ENCODE measurements at places on chromosomes 6 and 20.
A peak's percentile ranks its signal among the peaks of the same experiment; 100 is the strongest.

DNA sequence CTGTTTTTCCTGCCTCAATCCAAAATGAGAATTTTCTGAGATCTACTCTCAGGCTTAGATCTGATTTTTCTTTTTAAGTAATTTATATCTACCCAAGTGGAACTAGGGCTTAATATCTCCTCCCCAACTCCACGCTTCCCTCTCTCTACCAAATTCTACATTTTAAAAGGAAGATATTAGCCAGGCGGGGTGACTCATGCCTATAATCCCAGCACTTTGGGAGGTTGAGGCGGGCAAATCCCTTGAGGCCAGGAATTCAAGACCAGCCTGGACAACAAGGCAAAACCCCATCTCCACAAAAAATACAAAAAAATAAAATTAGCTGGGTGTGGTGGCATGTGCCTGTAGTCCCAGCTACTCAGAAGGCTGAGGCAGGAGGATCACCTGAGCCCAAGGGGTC is 61.0 kb downstream of the MTFR2 start:
- DNase-seq, result no peak

GRCh38 chr20:51725584-51726176 is 42.5 kb downstream of the ATP9A start:
- no peak for DNase-seq

- DNase-seq, result no peak
Observed at GRCh38 chr6:11212664-11213063, 19.8 kb downstream of the NEDD9 start.

- no peak for DNase-seq
Observed at GRCh38 chr20:43943725-43944124, 29.1 kb downstream of the TOX2 start.

- DNase-seq, result no peak
Observed at GRCh38 chr20:43984587-43984986, 69.9 kb downstream of the TOX2 start.

- no peak for DNase-seq
Observed at GRCh38 chr6:15416932-15417509, 171.2 kb downstream of the JARID2 start.

- DNase-seq, result no peak
Observed at GRCh38 chr6:160735523-160735922, 33.5 kb downstream of the PLG start.

GRCh38 chr6:52426667-52427066 is 6.5 kb downstream of the EFHC1 start:
- no peak for DNase-seq

DNA sequence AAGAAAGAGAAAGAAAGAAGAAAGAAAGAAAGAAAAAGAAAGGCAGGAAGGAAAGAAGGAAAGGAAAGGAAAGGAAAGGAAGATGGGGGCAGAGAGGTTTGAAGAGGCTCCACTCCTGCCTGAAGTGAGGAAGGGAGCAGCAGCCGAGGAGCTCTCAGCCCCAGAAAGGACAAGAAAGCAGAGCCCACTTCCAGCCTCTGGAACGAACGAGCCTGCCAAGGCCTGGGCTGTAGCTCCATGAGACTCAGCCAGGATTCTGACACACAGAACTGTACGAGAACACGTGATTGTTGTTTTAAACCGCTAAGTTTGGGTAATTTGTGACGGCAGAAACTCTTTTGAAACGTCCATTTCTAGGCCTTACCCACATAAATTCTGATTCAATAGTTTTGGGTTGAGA is 69.5 kb downstream of the TTLL2 start:
- no peak for DNase-seq

DNA sequence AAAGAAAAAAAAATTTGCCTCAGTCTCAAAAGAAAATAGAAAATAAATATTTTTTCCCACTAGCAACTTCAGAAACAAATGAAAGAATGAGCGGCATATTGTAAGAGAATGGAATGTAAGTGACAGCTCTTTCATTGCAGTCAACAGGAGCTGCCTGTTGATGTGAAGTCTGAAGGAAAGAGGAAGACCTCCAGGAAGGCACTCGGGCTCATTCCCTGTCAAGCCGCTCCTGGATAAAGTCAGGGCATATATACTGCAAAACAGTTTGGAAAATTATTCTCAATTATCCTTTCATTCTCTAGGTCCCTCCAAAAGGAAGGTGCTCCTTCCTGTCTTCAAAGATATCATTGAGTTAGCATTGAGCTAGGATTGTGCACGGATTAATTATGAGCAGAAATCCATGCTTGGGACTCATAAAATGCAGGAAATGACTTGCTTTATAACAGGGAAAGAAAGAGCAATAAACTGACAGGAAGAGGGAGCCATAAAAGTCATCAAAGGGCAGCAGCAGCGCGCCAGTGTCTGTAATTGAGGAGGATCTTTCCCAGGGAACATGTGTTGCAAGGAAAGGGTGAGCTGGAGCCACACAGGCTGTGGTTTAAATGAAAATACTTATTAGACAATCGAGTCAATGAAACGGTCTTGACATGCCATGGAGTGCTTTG is 218.2 kb downstream of the C6orf118 start:
- no peak for DNase-seq

GRCh38 chr20:52103913-52104545 is 87.5 kb downstream of the ZFP64 start:
- peak; percentile 32 for DNase-seq

All from activated T-cell treated with anti-CD3 and anti-CD28 coated beads, Interleukin-2, amount 50 U/mL, for 24 hours (primary cell).